MM.1S (cell line): ENCODE measurements at places on chromosomes 3 and 15.

GRCh38 chr15:101178931-101179330 lies 72.9 kb downstream of the CHSY1 start:
- no peak for DNase-seq

- peak; percentile 64 for DNase-seq
These were observed 28.7 kb upstream of the PLOD2 start for GRCh38 chr3:146189519-146190173.

DNA sequence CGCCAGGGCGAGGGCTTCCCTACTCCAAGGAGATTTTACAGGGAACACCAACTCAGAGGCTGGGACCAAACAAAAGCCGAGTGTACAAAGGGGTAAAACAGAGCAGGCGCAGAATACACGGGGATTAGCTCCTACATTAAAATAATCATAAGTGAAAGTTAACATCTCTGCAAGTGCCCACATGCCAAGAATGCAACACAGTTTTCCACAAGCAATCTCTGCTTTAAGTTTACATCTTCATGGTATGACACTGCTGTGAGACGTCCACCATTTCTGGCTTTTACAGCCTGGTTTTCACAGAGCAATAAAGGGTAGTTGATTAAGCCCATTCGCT lies 500 bp upstream of the VGLL3 start:
- no peak for DNase-seq

- DNase-seq: peak; percentile 60
These were observed 1.4 kb downstream of the FES start for GRCh38 chr15:90885432-90886290.

DNA sequence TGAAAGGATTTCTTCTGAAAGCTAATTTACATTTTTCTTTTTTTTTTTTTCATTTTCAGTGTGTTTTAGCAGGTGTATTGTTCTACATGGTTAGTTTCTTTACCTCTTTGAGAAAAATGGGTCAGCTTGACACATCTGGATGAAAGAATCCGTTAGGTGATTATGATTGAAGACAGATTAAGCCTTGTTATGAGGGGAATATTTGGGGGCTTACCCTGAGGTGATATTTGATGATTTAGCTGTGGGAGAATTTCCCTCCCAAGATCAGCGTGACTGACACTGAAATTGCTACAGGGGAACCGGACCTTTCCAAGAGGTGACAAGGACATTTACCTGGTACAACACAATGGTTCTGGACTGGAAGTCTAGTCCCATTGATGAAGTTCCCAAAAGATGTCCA lies 147.5 kb downstream of the NFKBIZ start:
- no peak for DNase-seq

GRCh38 chr3:15280853-15281532 lies 51.4 kb downstream of the SH3BP5 start:
- no peak for DNase-seq

- DNase-seq: no peak
These were observed 31.1 kb upstream of the CAPN7 start for GRCh38 chr3:15174953-15175352.

GRCh38 chr3:189369636-189370035 lies 197.9 kb downstream of the TPRG1 start:
- DNase-seq: no peak

- DNase-seq: no peak
These were observed 1.3 kb downstream of the ATXN7 start for GRCh38 chr3:63864965-63865327.

- DNase-seq: no peak
These were observed 63.9 kb downstream of the ADCY5 start for GRCh38 chr3:123385001-123385401.

GRCh38 chr3:49998326-49998725 lies 58.4 kb downstream of the RBM6 start:
- no peak for DNase-seq

DNA sequence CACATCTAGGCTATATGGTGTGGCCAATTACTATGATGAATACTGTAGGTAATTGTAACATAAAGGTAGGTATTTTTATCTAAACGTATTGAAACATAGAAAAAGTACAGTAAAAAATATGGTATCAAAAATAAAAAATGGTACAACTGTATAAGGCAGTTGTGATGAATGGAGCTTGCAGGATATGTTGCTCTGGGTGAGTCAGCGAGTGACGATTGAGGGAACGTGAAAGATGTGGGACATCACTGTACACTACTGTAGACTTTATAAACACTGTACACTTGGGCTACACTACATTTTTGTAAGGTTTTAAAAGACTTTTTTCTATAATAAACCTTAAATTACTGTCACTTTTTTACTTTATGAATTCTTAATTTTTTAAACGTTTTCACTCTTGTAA lies 10.3 kb downstream of the CTNNB1 start:
- no peak for DNase-seq

DNA sequence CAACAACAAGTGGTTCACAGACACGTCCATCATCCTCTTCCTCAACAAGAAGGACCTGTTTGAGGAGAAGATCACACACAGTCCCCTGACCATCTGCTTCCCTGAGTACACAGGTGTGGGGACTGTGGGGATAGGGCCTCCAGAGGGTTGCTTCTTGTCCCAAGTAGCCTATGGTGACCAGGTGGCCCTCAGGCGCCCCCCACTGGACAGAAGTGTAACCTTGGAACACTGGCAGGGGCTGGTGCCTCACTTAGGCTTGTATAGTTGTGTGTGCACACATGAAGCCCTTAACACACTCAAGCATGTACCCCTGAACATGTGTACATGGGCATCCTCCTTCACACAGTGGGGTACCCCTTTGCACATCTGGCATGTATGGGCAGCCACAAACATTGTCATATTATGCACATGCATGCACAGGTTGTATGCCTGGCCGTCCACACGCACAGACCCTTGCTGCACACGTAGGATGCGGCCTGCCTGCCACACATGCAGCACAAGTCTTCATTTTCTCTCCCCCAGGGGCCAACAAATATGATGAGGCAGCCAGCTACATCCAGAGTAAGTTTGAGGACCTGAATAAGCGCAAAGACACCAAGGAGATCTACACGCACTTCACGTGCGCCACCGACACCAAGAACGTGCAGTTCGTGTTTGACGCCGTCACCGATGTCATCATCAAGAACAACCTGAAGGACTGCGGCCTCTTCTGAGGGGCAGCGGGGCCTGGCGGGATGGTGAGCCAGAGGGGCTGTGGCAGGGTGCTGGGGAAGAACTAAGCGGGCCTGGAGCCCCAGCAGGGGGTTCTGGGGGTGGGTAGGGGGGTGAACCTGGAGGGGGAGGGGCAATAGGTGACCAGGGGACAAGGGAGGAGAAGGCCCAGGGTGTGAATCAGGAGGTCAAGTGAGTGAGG lies 11.7 kb upstream of the SEMA3B start:
- peak; percentile 29 for DNase-seq

GRCh38 chr3:52685285-52685708 lies 416 bp downstream of the PBRM1 start:
- DNase-seq: peak; percentile 92

- no peak for DNase-seq
These were observed 87.9 kb downstream of the CDIN1 start for GRCh38 chr15:36667296-36667695.

DNA sequence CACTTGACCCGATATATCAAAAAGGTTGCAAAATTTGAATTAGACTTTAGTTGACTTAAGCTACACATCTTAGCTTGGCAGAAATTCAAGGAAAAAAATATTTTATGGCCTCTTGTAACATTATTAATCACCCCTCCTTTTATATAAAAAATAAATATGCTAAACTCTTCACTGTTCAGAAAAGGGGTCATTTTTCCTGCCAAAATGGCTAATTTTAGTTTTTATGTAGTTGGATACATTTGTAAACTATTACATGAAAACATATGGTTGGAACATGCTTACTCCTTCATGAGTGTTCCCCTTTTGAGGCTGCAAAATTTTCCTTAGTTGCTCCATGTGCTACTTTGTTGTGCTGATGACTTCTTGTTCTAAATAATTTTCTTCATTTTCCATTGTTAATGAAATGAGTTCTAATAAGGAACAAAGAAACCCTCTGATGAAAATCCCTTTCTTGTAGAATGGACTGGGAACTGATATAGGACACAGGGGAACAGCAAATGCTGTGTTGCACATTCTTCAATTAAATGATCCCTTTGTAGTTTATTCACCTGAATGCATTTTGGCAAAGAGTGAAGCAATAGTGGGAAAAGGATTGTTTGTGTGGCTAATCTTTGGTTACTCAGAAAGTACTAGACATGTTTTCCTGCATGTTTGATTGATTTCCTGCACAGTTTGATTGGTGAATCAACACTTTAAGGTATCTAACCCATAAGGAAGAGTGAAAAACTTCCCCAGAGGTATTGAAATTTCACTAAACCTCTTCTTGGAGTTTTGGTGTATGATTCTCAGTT lies 349.3 kb downstream of the TIGIT start:
- DNase-seq: no peak

- no peak for DNase-seq
These were observed 27.6 kb downstream of the IL16 start for GRCh38 chr15:81224232-81224631.

- peak; percentile 36 for DNase-seq
These were observed 1.0 kb downstream of the TMCC1 start for GRCh38 chr3:129892486-129892856.

DNA sequence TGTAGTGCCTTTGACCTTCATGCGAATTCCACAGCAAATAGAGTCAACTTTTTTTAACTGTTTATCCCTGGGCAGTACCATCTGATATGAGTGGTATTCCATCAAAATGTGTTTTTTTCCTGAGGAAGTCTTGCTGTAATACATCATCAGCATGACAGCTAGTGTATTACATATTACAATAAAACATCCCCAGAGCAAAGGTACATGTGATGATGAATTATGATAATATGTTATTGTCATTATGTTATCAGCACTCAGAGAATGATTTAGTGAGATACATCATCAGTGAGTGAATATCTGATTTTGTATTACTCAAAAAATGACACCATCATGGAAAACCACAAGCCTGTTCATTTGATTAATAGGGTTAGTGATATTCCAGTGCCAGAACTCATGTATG lies 69.7 kb upstream of the ARL6 start:
- no peak for DNase-seq

DNA sequence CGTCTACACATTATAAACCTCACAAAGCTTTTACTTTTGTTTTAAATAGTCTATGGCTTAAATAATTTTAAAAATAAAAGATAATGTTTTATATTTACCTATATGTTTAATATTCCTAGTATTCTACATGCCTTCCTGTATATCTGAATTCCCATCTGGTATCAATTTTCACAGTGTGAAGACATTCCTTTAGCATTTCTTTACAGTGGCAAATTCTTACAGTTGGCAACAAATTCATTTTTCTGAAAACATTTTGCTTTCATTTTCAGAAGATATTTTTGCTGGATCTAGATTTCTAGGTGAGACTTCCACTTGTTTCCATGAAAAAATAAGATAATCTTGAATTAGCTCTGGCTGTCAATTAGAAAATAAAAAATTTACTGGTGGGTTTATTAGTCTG lies 471.4 kb upstream of the NAALADL2 start:
- no peak for DNase-seq

DNA sequence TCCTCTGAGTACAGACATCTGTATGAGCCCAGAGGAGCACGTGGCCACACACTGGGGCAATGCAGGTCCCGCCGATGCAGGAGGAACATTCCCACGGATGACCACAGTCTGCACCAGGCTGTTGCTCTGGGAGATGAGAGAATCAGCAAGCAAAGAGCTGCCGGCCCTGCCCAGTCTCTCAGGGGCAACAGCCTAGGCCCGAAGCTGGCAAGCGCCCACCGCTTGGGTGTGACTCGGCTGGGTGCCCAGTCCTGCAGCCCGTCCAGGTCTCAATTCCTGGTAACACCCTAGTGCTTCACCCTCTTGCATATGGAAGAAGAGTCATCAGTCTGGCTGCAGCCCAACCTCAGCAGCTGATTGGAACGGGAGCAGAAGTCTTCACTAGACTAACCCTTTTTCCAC lies 153.7 kb upstream of the HES1 start:
- DNase-seq: no peak

DNA sequence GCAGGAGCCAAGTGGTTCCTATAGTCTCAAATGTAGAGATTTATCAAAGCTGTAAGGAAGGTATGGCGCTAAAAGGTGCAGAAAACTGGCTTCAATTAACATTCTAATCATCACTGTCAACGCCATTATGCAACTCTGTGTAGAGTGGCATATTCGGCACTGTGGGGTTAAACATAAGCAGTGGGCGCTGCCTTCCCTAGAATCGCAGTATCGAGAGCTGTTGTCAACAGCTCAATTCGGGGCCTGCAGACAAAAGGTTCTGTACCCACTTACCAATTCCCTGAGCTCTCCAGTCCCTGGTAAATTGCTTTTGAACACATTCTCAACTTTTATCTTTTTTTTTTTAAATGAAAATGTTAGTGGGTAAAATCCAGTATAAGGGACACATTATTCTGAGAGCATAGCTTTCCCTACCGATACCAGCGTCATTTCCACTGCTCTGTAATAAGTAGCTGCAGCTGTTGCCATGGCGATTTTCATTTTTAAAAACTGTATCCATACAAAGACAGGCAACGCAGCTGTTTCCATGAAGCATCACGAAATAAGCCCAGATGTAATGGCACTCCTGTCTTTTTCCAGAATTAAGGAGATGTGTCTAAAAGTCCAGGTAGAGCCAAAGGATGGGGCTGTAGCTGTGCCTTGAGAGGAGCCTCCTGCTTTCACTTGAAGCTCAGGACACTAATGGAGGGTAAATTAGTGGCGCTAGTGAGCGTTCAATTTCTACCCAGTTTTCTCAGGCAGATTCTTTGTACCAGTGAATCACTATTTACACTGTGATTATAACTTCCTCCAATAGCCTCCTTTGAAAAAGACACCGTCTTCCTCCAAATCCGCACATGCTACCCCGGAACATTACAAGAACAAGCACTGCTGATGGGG lies 250.3 kb downstream of the SLC9A9 start:
- no peak for DNase-seq

- no peak for DNase-seq
These were observed 65.8 kb upstream of the GSK3B start for GRCh38 chr3:120160050-120160449.
